Endothelial cell of umbilical vein (primary cell): ENCODE measurements at places on chromosomes 5 and 9. TPM values are rescaled to one million over a fixed set of nuclear protein-coding genes. Genes with fewer than 3 reads are reported as not detected.

The ARID3C gene
- not detected in 2 replicates for total RNA-seq

The MPDZ gene
- total RNA-seq: 52.3 and 54.4 TPM in 2 replicates

The CHSY3 gene
- 6.8 and 8.4 TPM in 2 replicates for total RNA-seq

The IFNB1 gene
- total RNA-seq: not detected in 2 replicates

The FYB1 gene
- total RNA-seq: 0.44 TPM in 1 of 2 replicates, not detected in the other
